Stimulated activated CD8-positive, alpha-beta memory T cell treated with anti-CD3 and anti-CD28 coated beads, Interleukin-7, amount 100 ng/mL, for 4 hours (primary cell): ENCODE measurements at places on chromosomes 2 and 18.

GRCh38 chr2:218161644-218162043 is 5.1 kb downstream of the CXCR1 start:
- no peak for DNase-seq

GRCh38 chr2:15647622-15648590 is 56.2 kb downstream of the DDX1 start:
- DNase-seq, result no peak

DNA sequence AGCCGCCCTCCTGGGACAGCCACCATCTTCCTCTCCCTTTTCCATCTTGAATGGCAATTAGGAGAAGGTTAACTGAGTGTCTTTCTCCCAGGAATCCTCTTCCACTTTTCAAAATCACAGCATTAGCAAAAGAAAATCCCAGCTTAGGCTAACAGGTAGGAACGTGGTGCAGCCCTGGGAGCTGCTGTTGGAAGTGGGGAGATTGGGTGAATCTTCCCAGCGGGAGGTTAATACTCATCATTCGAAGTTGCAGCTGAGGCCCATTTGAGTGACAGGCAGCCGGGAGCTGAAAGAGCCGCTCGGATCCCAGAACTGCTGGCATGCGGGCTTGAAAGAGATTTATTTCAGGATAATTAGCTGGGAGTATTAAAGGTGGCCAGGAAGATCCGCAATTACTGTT is 306.0 kb downstream of the BCL11A start:
- DNase-seq, result no peak

DNA sequence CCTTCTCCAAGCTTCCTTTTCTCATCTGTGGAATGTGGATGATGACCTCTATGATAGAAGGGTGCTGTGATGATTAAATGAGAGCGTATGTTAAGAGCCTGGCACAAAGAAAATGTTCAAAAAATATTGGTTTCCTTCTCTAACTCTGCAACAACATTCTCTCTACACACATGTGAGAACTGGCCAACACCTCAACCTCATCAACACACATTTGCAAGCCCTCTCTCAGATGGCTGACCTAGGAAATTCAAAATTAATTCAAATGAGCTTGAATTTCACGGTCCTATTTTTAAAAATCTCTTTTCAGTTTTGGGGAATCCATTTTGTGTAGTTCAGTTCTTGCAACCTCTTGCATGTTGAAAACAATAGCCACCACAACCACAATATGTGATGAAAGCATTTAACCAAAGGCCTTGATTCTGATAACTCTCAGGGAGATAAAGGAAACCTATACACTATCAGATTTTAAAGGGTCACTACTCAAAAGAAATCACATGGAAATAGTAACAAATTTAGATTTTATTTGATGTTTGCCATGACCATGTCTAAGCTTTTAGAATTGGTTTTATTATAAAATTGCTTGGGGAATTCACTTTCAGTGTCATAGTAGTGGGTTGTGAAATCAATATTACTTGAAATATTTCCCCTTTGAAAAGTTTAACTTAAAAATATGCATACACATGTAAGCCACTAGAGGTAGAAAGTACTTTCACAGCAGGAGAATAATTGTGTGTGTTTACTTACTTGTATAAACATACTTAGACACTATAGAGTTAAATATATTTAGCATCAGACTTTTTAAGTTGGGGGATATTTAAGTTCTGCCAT is 16.6 kb upstream of the NABP1 start:
- no peak for DNase-seq
